Muscle of leg (tissue), 16 donors: ENCODE measurements at places on chromosomes 3 and 15.

DNA sequence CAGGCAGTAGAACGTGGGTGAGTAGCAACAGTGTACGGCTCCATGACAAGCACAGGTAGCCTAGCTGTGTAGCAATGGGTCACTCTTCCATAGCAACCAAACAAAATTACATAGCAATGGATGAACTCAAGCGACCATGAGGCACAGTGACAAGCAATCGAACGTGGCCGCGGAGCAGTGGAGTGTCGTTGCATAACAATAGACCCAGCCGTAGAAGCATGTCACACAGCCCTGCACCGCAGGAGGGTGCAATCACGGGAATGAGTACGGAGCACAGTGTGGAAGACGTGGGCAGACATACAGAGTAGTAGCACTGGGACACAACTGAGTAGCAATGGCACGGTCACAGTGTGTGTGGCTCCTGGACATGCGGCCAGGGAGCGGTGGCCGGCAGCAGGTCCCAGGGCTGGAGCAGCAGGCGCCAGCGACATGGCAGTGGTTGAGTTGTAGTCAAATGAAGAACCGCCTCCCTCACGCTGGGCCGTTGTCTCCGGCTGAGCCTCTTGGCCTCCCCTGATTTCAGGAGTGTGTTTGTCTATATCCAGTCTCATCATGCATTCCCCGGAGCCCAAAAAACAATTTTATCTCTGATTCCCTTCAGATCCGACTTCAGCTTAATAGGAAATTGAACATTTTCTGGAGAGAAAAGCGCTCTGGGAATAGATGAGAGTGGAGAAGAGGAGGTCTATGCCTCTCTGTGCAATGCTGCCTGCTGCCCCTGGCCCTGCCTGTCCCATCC is 64.1 kb downstream of the CCDC33 start:
- H3K4me1 ChIP-seq: peaks cover 9% of the 10 kb centered on the region
- DNase-seq: no peak
- no peak overlapping the region for H3K4me3 ChIP-seq
- peaks cover 32% of the 10 kb centered on the region for H3K27me3 ChIP-seq

GRCh38 chr15:95132774-95133173 is 901.4 kb downstream of the MCTP2 start:
- no peak overlapping the region for H3K27ac ChIP-seq
- no peaks in the 10 kb centered on the region for H3K27me3 ChIP-seq
- peaks cover 2% of the 10 kb centered on the region for H3K4me1 ChIP-seq
- no peak for DNase-seq

DNA sequence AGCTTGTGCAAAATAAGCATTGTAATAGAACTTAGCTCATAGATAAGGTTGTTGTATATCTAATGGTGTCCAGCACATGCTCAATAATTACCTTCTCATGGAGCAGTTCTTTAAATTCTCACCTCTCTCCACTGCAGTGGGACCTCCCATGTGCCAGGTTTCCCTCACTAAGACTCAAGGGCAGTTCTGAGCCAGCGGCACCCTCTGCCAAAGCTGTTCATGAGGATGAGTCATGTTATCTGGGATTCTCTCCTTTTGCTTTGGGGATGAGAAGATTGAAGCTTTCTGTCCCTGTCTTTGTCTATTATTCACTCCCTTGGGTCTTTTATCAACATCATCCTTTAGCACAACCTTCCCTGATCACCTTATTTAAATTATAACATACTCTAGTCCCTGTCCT is 15.6 kb upstream of the AMOTL2 start:
- peaks cover 44% of the 10 kb centered on the region for H3K4me1 ChIP-seq
- peaks cover 2% of the 10 kb centered on the region for H3K27me3 ChIP-seq
- no peaks in the 10 kb centered on the region for H3K36me3 ChIP-seq
- no peak for DNase-seq
- H3K27ac ChIP-seq: no peak overlapping the region

DNA sequence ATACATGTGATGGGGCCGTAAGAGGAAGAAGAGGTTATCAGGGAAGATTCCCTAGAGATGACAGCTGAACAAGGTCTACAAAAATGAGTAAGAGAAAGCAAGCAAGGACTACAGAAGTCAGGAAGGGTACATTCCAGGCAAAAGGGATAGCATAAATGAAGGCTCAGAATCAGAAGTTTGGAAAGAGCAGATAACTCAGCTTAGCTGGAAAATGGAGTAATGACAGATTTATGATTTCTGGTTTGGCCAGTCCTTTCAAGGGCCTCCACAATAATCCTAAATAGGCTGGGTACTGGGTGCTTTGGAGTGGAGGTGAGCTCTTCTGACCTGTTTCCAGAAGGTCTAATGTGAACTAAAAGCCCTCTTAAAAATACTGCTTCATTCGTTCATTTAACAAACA is 110.7 kb downstream of the MYO5A start:
- H3K27me3 ChIP-seq: no peaks in the 10 kb centered on the region
- H3K27ac ChIP-seq: no peak overlapping the region
- H3K4me1 ChIP-seq: no peaks in the 10 kb centered on the region
- no peak overlapping the region for H3K4me3 ChIP-seq
- DNase-seq: no peak

DNA sequence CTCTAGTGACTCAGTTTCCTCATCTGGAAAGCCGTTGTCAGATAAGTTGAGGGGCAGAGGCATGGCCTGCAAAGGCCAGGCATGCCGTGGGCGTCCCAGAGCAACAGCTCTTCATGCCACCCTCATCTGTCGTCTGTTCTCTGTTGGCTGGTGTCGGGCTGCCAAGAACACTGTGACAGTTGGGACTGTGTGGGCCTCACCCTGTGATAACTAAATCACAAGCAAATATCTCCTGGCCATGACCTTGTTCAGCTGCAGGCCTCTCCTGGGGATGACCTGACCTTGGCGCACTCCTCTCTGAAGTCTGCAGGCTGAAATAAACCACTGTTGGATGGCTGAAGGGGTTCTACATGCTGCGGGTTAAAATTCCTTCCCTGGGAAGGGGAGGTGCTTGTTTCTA is 145.9 kb downstream of the SHQ1 start:
- H3K36me3 ChIP-seq: no peaks in the 10 kb centered on the region
- H3K27me3 ChIP-seq: peaks cover 2% of the 10 kb centered on the region
- H3K4me3 ChIP-seq: no peak overlapping the region
- DNase-seq: no peak
- no peaks in the 10 kb centered on the region for H3K4me1 ChIP-seq
- H3K27ac ChIP-seq: no peak overlapping the region

- no peak overlapping the region for H3K27ac ChIP-seq
- DNase-seq: no peak
- H3K4me3 ChIP-seq: no peak overlapping the region
- H3K27me3 ChIP-seq: peaks cover 10% of the 10 kb centered on the region
Observed at GRCh38 chr15:28110481-28110881, 11.4 kb upstream of the OCA2 start.

DNA sequence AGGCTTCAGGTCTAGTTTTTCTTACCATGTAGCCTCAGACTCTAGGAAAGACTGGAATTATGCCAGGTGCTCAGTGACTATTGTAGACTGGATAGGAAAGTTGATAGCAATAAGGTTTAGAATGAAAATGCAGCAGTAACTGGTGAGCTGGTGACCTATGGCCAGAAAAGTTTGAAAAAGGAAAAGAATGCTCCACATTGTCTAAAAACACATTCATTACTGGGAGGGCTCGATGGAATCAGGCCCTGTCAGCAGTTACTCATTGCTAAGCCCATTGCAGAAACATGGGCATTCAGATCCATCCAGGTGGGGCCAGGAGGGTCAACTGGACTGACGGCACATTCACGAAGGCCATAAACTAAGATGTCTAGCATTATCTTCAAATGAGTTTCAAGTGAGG is 8.7 kb upstream of the MBNL1 start:
- H3K4me3 ChIP-seq: no peak overlapping the region
- no peaks in the 10 kb centered on the region for H3K27me3 ChIP-seq
- no peak for DNase-seq

DNA sequence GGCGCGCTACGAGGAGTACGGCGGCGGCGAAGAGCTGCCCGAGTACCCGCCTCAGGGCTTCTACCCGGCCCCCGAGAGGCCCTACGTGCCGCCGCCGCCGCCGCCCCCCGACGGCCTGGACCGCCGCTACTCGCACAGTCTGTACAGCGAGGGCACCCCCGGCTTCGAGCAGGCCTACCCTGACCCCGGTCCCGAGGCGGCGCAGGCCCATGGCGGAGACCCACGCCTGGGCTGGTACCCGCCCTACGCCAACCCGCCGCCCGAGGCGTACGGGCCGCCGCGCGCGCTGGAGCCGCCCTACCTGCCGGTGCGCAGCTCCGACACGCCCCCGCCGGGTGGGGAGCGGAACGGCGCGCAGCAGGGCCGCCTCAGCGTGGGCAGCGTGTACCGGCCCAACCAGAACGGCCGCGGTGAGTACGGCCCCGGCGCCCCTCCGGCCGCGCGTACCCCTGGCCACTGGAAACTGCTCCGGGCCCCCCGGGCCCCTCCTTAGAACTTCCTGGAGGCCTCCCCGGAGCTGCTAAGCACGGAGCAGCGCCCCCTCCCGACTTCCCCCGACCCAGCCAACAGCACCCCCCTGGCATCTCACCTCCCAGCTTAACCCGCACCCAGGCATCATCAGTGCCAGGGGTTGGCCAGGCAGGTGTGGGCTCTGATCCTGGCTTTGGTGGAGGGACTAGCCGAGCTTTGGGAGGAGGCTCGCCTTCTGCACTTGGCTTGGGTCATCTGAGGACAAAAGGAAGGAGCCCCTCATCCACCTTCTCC is 1.4 kb downstream of the LOXL1 start:
- H3K36me3 ChIP-seq: no peaks in the 10 kb centered on the region
- peaks cover 10% of the 10 kb centered on the region for H3K27me3 ChIP-seq
- H3K4me3 ChIP-seq: peak overlapping the region; percentile 50
- peaks cover 75% of the 10 kb centered on the region for H3K4me1 ChIP-seq

DNA sequence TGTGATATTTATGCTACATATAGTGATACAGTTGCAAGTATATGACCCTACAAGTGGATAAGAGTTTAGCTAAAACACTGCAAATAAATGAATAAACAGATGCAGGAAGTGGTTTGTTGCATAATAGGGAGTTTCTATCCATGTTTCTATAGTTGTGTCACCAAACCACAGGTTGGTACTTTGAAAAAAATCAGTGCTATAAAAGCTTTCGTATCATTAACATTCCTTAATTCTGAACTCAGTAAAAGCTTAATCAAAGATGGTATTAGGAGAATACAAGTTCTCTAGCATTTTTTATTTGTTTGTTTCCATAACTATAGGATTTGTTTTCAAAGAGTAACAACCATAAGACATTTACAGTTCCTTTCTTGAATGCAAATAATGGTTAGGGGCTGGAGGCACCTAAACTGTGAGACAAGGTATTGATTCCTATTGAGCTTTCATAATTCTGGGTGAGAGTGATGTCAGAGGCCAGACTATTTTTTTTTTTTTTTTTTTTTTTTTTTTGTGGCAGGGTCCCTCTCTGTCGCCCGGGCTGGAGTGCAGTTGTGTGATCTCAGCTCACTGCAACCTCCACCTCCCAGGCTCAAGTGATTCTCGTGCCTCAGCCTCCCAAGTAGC is 29.6 kb downstream of the CPOX start:
- DNase-seq: no peak
- H3K27ac ChIP-seq: no peak overlapping the region
- H3K4me1 ChIP-seq: no peaks in the 10 kb centered on the region
- no peak overlapping the region for H3K4me3 ChIP-seq
- no peaks in the 10 kb centered on the region for H3K36me3 ChIP-seq

DNA sequence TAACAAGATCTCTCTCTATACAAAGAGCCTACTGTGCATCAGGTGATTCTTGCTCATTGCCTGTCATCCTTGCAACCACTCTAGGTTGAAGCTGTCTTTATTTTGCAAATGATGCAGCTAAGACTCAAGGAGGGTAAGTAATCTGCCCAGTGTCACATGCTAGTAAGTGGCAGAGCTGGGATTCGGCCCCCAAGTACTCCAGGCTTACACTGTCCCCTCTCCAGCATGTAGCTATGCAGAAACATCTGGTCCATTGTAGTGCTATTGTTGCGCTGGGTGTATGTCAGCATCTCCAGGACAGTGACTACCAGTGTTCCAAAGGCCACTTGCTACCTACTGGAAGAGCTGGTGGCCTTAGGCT is 248.9 kb downstream of the SLCO3A1 start:
- H3K27ac ChIP-seq: no peak overlapping the region
- H3K4me3 ChIP-seq: no peak overlapping the region
- H3K4me1 ChIP-seq: peaks cover 14% of the 10 kb centered on the region
- no peak for DNase-seq

GRCh38 chr3:100992231-100993012 is 799 bp downstream of the ABI3BP start:
- H3K4me3 ChIP-seq: peak overlapping the region; percentile 55
- H3K27me3 ChIP-seq: no peaks in the 10 kb centered on the region
- H3K4me1 ChIP-seq: peaks cover 3% of the 10 kb centered on the region

DNA sequence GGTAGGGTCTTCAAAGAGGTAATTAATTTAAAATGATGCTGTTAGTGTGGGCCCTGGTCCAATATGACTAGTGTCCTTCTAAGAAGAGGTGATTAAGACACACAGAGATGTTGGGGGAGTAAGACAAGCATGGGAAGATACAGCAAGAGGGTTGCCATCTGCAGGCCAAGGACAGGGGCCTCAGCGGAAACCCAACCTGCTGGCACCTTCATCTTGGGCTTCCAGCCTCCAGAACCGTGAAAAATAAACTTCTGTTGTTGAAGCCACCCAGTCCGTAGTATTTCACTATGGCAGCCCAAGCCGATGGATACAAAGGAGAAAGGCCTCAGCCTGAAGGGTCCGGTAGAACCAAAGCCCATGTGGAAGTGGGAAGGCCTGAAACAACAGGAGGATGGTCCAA is 161.7 kb upstream of the UBE2E1 start:
- H3K4me3 ChIP-seq: no peak overlapping the region
- no peak overlapping the region for H3K27ac ChIP-seq
- no peak for DNase-seq

DNA sequence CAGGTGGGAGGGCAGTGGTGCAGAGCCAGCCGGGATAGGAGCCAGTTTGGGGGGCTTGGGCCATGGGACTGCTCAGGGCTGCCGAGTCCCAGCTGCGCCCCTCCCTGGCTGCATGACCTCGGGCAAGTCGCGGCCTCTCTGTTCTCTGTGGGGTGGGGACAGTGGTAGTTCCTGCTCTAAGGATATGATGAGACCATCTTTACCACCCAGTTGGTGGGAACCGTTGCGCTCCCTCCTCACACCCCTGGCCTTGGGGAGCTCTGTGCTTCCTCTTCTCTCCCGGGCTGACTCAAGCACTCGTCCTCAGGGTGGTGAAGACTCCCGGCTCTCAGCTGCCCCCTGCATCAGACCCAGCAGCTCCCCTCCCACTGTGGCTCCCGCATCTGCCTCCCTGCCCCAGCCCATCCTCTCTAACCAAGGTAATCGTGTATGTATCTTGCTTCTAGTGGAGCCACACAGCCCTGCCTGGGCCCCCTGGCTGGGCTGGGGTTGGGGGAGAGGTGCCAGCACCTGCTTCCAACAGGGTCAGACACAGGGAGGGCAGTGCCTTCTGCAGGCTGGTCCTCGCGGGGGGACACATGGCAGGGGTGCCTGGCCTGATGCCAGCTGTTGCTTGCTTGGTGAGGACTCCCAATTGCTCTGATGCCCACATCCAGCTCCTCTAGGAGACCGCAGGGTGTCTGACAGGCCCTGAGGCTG is 15.1 kb upstream of the STAB1 start:
- no peaks in the 10 kb centered on the region for H3K4me1 ChIP-seq
- DNase-seq: no peak
- H3K27ac ChIP-seq: no peak overlapping the region
- H3K36me3 ChIP-seq: peaks cover 91% of the 10 kb centered on the region

- H3K4me3 ChIP-seq: no peak overlapping the region
- peak; percentile 44 for DNase-seq
- H3K4me1 ChIP-seq: peaks cover 2% of the 10 kb centered on the region
- H3K27ac ChIP-seq: no peak overlapping the region
Observed at GRCh38 chr3:32847528-32847927, 29.7 kb downstream of the TRIM71 start.

- H3K4me1 ChIP-seq: peaks cover 7% of the 10 kb centered on the region
- H3K27ac ChIP-seq: no peak within 1 kb of the TSS
- peak within 1 kb of the TSS; percentile 4 for H3K4me3 ChIP-seq
- no peaks in the 10 kb centered on the region for H3K36me3 ChIP-seq
Observed at GRCh38 chr15:69298697-69299441, at the start of gene PAQR5. Gene PAQR5 (plus strand): TSS chr15:69298912. CDS start chr15:69360081, 61,169 bp downstream.
